CD4-positive, alpha-beta memory T cell (primary cell): ENCODE measurements at places on chromosomes 16 and 17.
A peak's percentile ranks its signal among the peaks of the same experiment; 100 is the strongest.

- no peak for DNase-seq
Measured at GRCh38 chr16:55475919-55476318, 3.1 kb upstream of the MMP2 start.

DNA sequence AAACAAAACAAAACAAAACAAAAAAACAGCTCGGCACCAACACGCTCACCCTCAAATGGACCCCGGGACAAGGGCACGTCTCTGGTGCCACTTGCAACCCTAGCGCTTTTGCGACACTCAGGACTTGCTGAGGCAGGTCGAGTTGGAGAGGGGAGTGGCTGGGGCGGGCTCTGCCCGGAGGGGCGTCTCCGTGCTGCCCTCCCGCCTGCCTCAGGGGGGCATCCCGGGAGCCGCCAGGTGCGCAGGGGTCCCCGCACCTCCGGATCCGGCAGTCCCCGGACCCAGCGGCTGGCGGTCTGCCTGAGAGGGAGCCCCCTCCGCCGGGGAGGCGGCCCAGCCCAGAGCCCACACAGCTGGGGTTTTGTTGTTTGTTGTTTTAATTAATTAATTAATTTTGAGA, at the start of gene SLC52A1:
Gene SLC52A1, minus strand, starts transcription at position 112 of the 400 bp plus-strand sequence. CDS start 820 bp downstream, outside the sequence.
- DNase-seq: no peak

GRCh38 chr16:47980212-47980611, 175.6 kb downstream of the ABCC12 start:
- DNase-seq: no peak

DNA sequence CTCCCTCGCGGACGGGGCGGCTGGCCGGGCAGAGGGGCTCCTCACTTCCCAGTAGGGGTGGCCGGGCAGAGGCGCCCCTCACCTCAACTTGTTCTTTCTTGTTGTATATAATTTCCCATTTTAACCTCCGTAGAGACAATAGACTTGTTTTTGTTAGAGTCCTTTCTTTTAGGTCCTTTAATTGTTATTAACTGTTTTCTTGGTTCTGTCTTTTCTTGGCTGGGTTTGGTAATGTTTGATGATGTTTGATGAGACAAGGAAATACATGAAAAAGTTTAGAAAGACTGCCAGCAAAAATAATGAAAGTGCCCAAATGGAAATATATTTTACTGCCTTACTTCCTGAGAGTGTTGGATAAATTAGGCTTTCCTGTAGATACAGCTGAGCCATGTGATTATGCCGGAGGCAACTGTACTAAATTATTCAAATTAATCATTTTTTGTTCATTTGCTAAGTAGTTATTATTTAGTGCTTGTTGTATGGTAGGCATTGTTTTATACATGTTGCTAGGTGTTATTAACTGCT, 30.9 kb downstream of the PRPSAP2 start:
- DNase-seq: no peak

DNA sequence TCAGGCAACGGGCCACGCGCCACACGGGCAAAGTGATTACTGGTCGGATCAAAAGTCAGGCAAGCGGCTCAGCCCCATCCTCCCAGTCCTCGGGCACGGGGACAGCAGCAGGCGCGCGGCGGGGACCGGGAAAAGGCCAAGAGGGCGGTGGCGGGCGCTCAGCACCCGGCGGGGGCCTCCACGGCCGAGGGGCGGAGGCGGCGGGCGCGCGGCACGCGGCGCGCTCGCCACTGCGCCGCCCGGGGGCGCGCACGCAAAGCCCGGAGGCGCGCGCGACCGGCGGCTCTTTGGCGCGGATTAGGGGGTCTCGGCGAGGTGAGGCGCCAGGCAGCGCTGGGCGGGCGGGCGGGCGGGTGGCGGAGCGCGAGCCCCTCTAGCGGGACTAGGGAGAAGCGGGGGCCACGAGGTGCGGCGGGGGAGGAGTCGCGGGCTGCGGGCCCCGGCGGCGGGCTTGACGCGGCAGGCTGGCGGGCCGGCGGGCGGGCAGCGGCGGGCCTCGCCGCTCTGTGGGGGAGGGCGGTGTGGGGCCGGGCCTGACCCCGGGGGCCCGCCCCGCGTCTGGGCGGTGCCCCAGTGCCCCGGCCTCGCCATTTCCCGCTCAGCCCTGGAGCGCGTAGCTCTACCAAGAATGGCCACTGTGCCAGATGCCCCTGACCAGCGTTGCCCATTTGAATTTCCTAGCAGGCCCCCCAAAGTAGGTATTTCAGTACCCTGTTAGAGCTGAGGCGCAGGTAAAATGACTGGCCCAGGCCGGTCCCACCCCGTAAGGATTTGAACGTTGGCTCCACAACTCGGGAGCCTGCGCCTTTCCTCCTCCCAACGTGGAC, at the start of the genes ACACA and TADA2A:
Gene ACACA, minus strand, starts transcription at position 202 of the 827 bp plus-strand sequence. CDS start 537 bp downstream, outside the sequence.
Gene TADA2A, plus strand, starts transcription at position 252 of the 827 bp plus-strand sequence. CDS start 4,480 bp downstream, outside the sequence.
- peak; percentile 72 for DNase-seq

GRCh38 chr17:2259769-2260536, 43.6 kb downstream of the SMG6 start:
- peak; percentile 55 for DNase-seq

- no peak for DNase-seq
Measured at GRCh38 chr16:60107437-60107836, 1373.3 kb upstream of the GOT2 start.

- DNase-seq: no peak
Measured at GRCh38 chr17:37610971-37611370, 1.8 kb upstream of the SYNRG start.

DNA sequence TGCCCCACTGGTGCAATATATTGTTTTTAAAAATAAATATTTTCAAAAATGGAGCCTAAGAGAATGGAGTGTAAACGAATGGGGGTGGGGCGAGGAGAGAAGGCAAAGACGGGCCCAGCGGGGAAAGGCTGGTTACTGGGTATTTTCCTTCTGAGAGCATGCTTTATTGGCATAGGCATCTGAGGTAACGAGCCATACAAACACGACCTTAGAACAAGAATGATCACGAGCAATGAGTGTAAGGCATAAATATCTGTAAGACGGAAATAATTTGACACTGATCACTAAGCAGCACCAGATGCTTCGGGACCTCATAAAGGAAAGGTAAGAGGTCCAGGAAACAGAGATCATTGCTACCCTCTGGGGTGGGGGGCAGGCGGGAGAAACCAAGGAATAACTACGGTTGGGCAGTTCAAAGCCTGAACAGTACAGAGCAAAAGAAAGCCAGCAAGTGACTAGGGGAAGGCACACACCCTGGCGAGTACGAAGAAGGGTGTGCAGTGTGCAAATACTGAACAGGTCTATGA, 959 bp downstream of the SSH2 start:
- DNase-seq: peak; percentile 8

- no peak for DNase-seq
Measured at GRCh38 chr16:46885960-46886763, 2.0 kb downstream of the GPT2 start.

DNA sequence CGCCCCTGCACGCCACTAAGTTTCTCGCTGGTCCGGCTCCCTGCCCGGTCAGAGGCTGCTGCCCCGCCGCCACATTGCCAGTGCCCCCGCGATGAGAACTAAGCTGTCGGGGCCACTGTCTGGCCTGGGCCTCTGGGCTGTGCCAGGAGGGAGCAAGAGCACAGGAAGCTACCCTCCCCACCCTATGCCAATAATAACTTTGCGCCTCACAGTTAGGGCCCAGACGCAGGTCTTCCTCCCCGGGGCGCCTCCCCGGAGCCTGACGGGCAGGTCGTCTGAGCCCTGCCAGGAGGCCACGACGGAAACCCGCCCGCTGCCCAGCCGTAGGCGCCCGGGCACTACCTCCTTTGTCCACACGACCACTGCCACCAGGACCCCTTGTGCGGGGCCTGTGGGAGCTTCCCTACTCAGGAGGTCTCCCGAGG, 1.5 kb downstream of the ZFPM1 start:
- DNase-seq: peak; percentile 56

- peak; percentile 35 for DNase-seq
Measured at GRCh38 chr16:47574091-47575054, 113.2 kb downstream of the PHKB start.

DNA sequence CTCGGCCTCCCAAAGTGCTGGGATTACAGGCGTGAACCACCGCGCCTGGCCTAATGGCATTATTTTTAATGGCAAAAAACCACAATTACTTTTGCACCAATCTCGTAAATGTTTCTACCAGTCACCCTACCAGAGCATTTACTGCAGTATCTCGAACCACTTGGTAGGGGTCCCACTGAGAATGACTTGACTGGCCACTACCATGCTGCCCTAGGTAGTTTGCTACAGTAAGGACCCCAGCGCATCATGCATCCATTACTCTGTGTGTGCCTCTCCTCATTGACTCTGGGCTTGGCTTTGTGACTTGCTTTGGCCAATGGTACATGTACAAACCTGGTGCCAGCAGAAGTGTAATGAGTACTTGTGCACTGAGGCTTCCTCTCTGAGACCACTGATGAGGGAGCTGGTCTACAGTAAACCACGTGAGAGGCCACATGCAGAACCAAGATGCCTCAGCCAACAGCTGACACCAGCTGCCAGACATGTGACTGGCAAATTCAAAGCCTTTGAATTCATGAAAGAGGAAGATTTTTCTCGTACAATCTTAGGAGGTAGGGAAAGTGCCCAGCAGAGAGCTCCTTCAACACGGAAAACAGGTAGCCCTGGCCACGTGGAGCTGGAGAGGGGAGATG, 421.7 kb upstream of the C16orf82 start:
- DNase-seq: no peak

DNA sequence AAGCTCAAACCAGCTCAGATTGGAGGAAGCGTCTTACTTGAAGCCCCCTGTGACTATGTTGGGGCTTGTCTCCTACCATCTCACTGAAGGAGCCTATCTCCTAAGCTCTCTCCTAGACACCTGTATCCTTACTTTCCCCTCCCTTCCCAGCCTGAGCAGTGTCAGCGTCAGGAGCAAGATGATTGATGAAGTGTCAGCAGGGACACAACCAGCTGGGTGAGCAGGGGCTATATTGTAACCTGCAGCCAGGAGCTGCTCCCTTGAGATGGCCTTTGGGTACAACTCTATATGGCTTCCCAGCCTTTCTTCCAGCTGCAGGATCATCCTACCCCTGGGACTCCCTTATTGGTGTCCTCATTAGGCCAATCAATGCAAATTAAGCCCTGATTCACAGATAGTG, 83.2 kb upstream of the HSBP1 start:
- DNase-seq: no peak

- no peak for DNase-seq
Measured at GRCh38 chr16:25812215-25812614, 120.5 kb downstream of the HS3ST4 start.

DNA sequence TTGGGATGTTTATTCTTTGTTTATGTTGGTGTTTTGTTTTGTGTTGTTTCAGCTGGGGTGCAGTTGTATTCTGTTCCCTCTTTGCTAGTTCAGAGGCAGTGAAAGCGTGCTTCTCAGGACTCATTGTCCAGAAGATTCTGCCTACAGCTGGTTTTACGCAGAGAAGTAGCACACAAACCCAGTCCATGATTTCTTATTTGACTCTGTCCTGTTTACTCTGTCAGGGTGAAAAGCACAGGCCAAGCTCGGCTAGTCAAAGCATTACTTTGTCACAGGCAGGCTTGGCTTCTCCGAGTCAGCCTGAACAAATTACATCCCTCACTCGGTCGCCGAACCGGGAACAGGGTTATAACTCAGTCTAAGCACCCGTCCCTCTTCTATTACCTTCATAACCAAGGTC, 435.0 kb downstream of the MAF start:
- DNase-seq: no peak

GRCh38 chr17:8121407-8121680, 2.6 kb downstream of the HES7 start:
- DNase-seq: no peak

GRCh38 chr16:88315543-88316105, 67.1 kb upstream of the ZNF469 start:
- no peak for DNase-seq

DNA sequence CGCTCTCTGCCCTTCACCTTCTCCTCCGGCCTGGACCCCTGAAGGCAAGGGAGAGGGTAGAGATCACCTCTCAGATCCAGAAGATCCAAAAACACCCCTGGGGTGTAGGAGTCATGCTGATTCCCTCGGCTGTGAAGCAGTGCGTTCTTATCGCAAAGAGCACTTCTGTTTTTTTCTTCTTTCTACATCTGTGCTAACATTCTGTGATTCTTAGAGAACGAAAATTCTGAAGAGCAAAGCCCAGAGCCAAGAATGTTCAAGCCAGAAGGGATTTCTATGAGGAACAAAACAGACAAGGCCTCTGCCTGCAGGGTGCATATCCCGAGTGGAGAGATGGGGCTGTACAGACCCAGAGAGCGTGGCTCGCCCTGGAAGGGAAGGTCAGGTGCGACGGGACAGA, 17.2 kb downstream of the NPTX1 start:
- no peak for DNase-seq

- no peak for DNase-seq
Measured at GRCh38 chr17:65202844-65203571, 65.8 kb downstream of the RGS9 start.

GRCh38 chr16:58022601-58023371, 2.8 kb upstream of the MMP15 start:
- DNase-seq: no peak

- DNase-seq: no peak
Measured at GRCh38 chr16:1968146-1968953, 1.7 kb downstream of the RNF151 start.

- DNase-seq: no peak
Measured at GRCh38 chr17:29295420-29295819, 1.5 kb upstream of the NUFIP2 start.

- DNase-seq: no peak
Measured at GRCh38 chr17:48617471-48618255, 2.6 kb upstream of the HOXB8 start.

DNA sequence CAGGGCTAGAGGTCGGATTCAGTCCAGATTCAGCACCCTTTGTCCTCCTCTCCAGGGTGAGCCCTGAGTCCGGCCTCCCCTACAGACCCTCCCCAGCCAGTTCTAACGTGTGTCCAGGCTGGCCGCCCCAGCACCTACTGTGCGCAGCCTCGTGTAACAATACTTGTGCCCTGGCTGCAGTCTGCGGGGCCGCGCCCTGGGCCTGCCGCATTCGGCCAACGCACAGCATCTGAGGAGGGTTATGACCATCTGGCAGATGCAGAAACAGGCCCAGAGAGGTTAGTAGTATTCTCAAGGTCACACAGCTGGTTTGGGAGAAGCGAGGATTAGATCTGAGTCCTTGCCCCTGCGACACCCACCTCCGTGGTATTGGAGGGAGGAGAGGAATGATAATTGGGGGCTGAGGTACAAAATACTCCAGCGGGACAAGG, 968 bp downstream of the RIPOR1 start:
- no peak for DNase-seq

GRCh38 chr17:29148257-29148789, 31.9 kb downstream of the MYO18A start:
- no peak for DNase-seq

- DNase-seq: no peak
Measured at GRCh38 chr16:67128417-67128816, 18.7 kb downstream of the PHAF1 start.

GRCh38 chr17:45848868-45849535, 4.3 kb downstream of the SPPL2C start:
- no peak for DNase-seq

GRCh38 chr16:84369105-84369504, 767 bp downstream of the ATP2C2 start:
- no peak for DNase-seq
